Activated CD4-positive, alpha-beta memory T cell treated with anti-CD3 and anti-CD28 coated beads, Interleukin-2, amount 10 ng/mL, durations not matched to agents 7 days and 5 days (primary cell): ENCODE measurements at places on chromosomes 13 and 19. TPM values are rescaled to one million over a fixed set of nuclear protein-coding genes. Genes with fewer than 3 reads are reported as not detected.

CCDC159 gene
- total RNA-seq, result 24.0 TPM

C19orf18 gene
- 0.40 TPM for total RNA-seq

SLITRK6 gene
- not detected for total RNA-seq

- no peak for DNase-seq
- no peak overlapping the region for H3K27ac ChIP-seq
- H3K36me3 ChIP-seq, result no peaks in the 10 kb centered on the region
- H3K4me1 ChIP-seq, result no peaks in the 10 kb centered on the region
- H3K27me3 ChIP-seq, result no peaks in the 10 kb centered on the region
These were observed 1732.9 kb downstream of the PCDH9 start for GRCh38 chr13:65497265-65497664.

DNA sequence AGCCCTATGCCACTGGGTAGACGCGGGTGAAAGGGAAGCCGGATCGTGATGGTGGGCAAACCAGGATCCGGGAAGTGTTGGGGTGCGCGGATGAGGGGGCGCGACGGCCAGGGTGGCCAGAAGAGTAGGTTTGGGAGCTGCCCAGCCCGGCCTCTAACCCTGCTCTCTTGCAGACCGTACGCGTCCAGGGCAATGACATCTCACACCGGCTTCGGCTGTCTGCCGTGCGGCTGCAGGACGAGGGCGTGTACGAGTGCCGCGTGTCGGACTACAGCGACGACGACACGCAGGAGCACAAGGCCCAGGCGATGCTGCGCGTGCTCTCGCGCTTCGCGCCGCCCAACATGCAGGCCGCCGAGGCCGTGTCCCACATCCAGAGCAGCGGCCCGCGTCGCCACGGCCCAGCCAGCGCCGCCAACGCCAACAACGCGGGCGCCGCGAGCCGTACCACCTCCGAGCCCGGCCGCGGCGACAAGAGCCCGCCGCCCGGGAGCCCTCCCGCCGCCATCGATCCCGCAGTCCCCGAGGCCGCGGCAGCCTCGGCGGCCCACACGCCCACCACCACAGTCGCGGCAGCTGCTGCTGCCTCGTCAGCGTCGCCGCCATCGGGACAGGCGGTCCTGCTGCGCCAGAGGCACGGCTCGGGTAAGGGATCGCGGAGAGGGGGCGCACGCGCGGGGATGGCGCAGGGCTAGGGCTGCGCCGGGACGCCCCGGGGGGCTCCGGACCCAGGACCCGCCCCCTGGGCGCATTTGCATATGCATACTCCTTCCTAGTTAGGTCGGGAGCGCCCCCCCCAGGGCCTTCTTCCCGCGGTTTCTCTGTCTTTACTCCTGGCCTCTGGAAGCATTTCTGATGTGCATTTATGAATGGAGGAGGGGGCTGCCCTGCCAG is 4.1 kb downstream of the VSTM2B start:
- DNase-seq, result no peak
- H3K36me3 ChIP-seq, result peaks cover 3% of the 10 kb centered on the region
- no peak overlapping the region for H3K4me3 ChIP-seq
- peak overlapping the region; percentile 44 for H3K27ac ChIP-seq

GRCh38 chr19:46674416-46675178 is 13.6 kb upstream of the DACT3 start:
- DNase-seq, result no peak
- no peak overlapping the region for H3K27ac ChIP-seq
- no peak overlapping the region for H3K4me3 ChIP-seq
- no peaks in the 10 kb centered on the region for H3K27me3 ChIP-seq
